Cerebellum (tissue), 4 donors: ENCODE measurements at places on chromosomes 16 and 17. TPM values are rescaled to one million over a fixed set of nuclear protein-coding genes. Genes with fewer than 3 reads are reported as not detected.

Gene ADCY7
- 6.4 TPM for total RNA-seq

Gene NATD1
- total RNA-seq, result 2.4 TPM

Gene SGF29
- 10.3 TPM for total RNA-seq

Gene GPR142
- not detected for total RNA-seq

Gene ANKRD11
- 49.4 TPM for total RNA-seq

Gene ABCA3
- total RNA-seq, result 45.2 TPM

Gene C17orf100
- total RNA-seq, result 2.5 TPM

Gene ABCA10
- total RNA-seq, result 5.2 TPM

Gene NHLRC4
- total RNA-seq, result 0.27 TPM

Gene SRCIN1
- total RNA-seq, result 34.7 TPM

Gene SYCE1L
- total RNA-seq, result 0.73 TPM

Gene ZNF232
- 11.3 TPM for total RNA-seq

Gene HS3ST2
- 6.3 TPM for total RNA-seq

Gene CDRT15L2
- not detected for total RNA-seq

Gene KRTAP4-11
- not detected for total RNA-seq

Gene TMEM106A
- total RNA-seq, result 4.4 TPM

Gene MAP2K4
- total RNA-seq, result 70.0 TPM

Gene ZNF469
- total RNA-seq, result 0.73 TPM

Gene CDK5R1
- 88.1 TPM for total RNA-seq

Gene DNAI2
- 0.45 TPM for total RNA-seq

Gene TLK2
- 61.3 TPM for total RNA-seq

Gene MAPK8IP3
- total RNA-seq, result 85.3 TPM

Gene NPIPA3
- 1.00 TPM for total RNA-seq

Gene RUNDC3A
- total RNA-seq, result 40.3 TPM

Gene MYH2
- total RNA-seq, result 0.91 TPM

Gene LRRC37A3
- total RNA-seq, result 33.6 TPM

Gene TP53
- total RNA-seq, result 12.5 TPM

Gene SEPTIN1
- not detected for total RNA-seq

Gene ADORA2B
- total RNA-seq, result 8.4 TPM

Gene RTN4RL1
- total RNA-seq, result 6.9 TPM

Gene NSMCE1
- total RNA-seq, result 27.0 TPM

Gene RPA1
- 15.9 TPM for total RNA-seq

Gene MYL4
- total RNA-seq, result 1.1 TPM

Gene PRSS36
- 1.6 TPM for total RNA-seq

Gene HOXB9
- total RNA-seq, result 0.09 TPM

Gene METTL26
- total RNA-seq, result 23.8 TPM

Gene IQCK
- total RNA-seq, result 18.8 TPM

Gene ZNF624
- 23.1 TPM for total RNA-seq

Gene KRT40
- not detected for total RNA-seq

Gene RCVRN
- total RNA-seq, result 0.27 TPM

Gene CA7
- not detected for total RNA-seq

Gene ZSCAN10
- not detected for total RNA-seq

Gene C17orf50
- not detected for total RNA-seq

Gene CPHXL2
- total RNA-seq, result not detected

Gene ABHD15
- 1.8 TPM for total RNA-seq

Gene ZKSCAN2
- total RNA-seq, result 16.9 TPM

Gene TMEM238L
- total RNA-seq, result not detected

Gene ZFHX3
- 4.7 TPM for total RNA-seq

Gene EXOC3L1
- total RNA-seq, result 2.1 TPM

Gene PRAC2
- total RNA-seq, result not detected

Gene STAT5A
- 1.6 TPM for total RNA-seq

Gene PKD1
- total RNA-seq, result 120 TPM

Gene DPEP2
- total RNA-seq, result 0.73 TPM

Gene EPOP
- 0.82 TPM for total RNA-seq

Gene ITGA3
- 22.9 TPM for total RNA-seq

Gene NACA2
- not detected for total RNA-seq

Gene GP2
- not detected for total RNA-seq

Gene C16orf54
- total RNA-seq, result 0.27 TPM
